LNCaP clone FGC (cell line): ENCODE measurements at places on chromosomes 6 and 20.

DNA sequence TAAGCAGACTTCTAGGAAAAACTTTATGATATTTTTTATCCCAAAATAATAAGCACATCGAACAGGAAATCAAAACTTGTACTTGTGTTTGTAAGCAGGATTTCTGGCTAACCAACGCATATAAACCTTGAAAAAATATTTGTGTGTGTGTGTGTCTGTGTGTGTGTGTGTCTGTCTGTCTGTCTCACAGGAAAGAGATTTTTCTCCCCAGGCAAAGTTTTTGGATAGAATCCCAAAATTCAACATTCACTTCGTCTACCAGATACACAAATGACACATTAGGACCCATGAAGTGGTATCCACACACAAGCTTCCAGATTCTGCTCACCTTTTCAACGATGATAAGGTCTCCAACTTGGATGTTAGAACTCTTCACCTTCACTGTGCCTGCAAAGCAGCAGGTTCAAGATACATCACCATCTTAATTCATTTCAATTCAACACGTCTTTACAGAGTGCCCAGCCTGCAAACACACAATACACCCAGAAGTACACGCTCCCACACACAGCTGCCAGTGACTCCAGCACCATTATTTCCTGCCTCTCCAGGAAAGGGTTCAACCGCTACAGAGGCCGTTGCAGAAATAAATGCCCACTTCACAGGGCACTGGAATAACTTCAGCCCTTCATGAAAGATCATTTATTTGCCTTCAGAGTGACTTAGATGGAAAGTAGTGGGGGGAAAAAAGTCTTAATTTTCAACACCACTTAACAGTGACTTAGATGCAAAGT, 70.9 kb downstream of the ATP9A start:
- no peak for DNase-seq

- no peak for DNase-seq
These were observed 25.4 kb downstream of the PTGIS start for GRCh38 chr20:49542514-49542991.

DNA sequence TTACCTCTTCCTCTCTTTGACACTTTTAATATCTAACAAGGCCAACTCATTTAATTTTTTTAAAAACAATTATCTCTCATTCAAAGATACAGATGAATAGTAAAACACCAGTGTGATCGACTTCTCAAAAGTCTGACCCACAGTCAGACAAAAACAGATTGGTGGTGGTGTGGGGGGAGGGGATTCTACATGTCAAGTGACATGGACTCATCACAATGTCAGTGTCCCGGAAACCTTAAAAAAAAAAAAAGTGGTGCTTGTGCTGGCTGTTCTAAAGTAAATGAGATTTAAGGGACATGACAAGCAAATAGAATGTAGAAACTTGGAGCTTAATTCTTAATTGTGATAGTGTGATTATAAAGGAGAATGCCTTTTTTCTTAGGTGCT, 16.3 kb upstream of the RFPL4B start:
- no peak for DNase-seq

- DNase-seq, result no peak
These were observed 154.0 kb upstream of the KCNG1 start for GRCh38 chr20:51176876-51177275.
